ENCODE measurements at places on chromosomes 2 and 18. TPM values are rescaled to one million over a fixed set of nuclear protein-coding genes. Genes with fewer than 3 reads are reported as not detected.

The REG3G gene
- 3,705 TPM for polyA plus RNA-seq

The SLC40A1 gene
- 14.9 TPM for polyA plus RNA-seq

The CTNNA2 gene
- polyA plus RNA-seq: 0.07 TPM

The TUBA4B gene
- not detected for polyA plus RNA-seq

The RAB10 gene
- 25.6 TPM for polyA plus RNA-seq

The GLI2 gene
- polyA plus RNA-seq: 1.3 TPM

The TEKT4 gene
- not detected for polyA plus RNA-seq

The DYNAP gene
- polyA plus RNA-seq: not detected

The ZNF396 gene
- 2.1 TPM for polyA plus RNA-seq

The SYT4 gene
- polyA plus RNA-seq: 0.79 TPM

The DRC1 gene
- not detected for polyA plus RNA-seq

The CHST10 gene
- 1.7 TPM for polyA plus RNA-seq

The EVX2 gene
- not detected for polyA plus RNA-seq

The TXNDC9 gene
- 8.5 TPM for polyA plus RNA-seq

The CNGA3 gene
- 0.01 TPM for polyA plus RNA-seq

The PDE11A gene
- polyA plus RNA-seq: 0.27 TPM

The GKN2 gene
- polyA plus RNA-seq: 318 TPM

The CPO gene
- polyA plus RNA-seq: 0.51 TPM

The ZSWIM2 gene
- polyA plus RNA-seq: 0.34 TPM

The CD8A gene
- 1.7 TPM for polyA plus RNA-seq

The SERPINB4 gene
- not detected for polyA plus RNA-seq

The STARD6 gene
- not detected for polyA plus RNA-seq

The SLC38A11 gene
- polyA plus RNA-seq: 0.22 TPM

The STPG4 gene
- polyA plus RNA-seq: 0.06 TPM

The TTC39C gene
- polyA plus RNA-seq: 20.7 TPM

The ABCG8 gene
- polyA plus RNA-seq: not detected

The FAM124B gene
- polyA plus RNA-seq: 0.48 TPM

The FOXI3 gene
- not detected for polyA plus RNA-seq

The KCNE4 gene
- polyA plus RNA-seq: 8.2 TPM

The SGO2 gene
- polyA plus RNA-seq: 0.40 TPM

The FAP gene
- polyA plus RNA-seq: 1.7 TPM

The ZNF638 gene
- 38.9 TPM for polyA plus RNA-seq

The POTEE gene
- not detected for polyA plus RNA-seq

The ALLC gene
- polyA plus RNA-seq: 0.04 TPM

The SLC14A1 gene
- 0.40 TPM for polyA plus RNA-seq

The LYG2 gene
- not detected for polyA plus RNA-seq

The CHRNA1 gene
- not detected for polyA plus RNA-seq

The DHRS9 gene
- 4.0 TPM for polyA plus RNA-seq

The POTEJ gene
- not detected for polyA plus RNA-seq

The AKAIN1 gene
- polyA plus RNA-seq: not detected

The KCNS3 gene
- polyA plus RNA-seq: 1.5 TPM

The ANKRD30BL gene
- not detected for polyA plus RNA-seq
